Stimulated activated CD4-positive, alpha-beta T cell treated with anti-CD3 and anti-CD28 coated beads, Interleukin-2, amount 100 ng/mL, for 24 hours (primary cell): ENCODE measurements at places on chromosomes 16 and 17.

DNA sequence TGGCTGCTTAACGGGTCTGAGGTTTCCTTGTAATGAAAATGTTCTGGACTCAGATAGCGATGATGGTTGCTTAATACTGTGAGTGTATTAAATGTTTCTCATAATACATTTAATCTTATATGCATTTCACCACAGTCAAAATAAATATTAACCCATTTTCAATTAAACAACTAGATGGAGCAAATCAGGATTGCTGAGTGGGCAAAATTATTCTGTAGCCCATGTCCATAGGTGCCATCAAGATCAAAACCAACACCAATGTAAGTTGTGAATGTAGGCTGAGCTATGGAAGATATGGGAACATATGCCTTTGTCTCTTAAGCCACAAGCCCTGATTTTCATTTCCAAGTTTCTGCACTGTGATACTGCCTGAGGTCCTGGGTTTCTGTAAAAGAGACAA, 572.6 kb upstream of the EEF2KMT start:
- DNase-seq = no peak

- peak; percentile 86 for DNase-seq
Measured at GRCh38 chr16:11667824-11668622, at the start of gene SNN. Gene SNN, plus strand, starts transcription at chr16:11668455. Its CDS starts 7,605 bp downstream, at chr16:11676060.

DNA sequence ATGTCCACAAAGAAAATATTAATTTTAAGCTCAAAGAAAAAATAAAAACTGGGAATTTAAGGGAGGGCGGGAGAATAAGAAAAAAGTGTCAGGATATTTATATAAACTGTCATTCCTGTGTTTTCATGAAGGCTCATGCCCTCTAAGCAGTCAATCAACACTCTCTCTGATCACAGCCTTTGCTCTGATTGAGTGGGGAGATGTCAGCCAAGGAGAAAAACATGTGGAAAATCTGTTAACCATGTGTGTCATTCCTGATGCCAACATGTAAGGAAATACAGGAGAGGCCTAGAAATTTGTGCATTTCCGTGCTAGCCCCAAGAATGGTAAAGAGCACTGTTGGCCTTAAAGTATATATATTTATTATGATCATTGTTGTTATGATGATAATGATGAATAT, 137.9 kb upstream of the IRX5 start:
- DNase-seq = no peak

GRCh38 chr17:13646969-13647542, 45.3 kb upstream of the HS3ST3A1 start:
- no peak for DNase-seq

DNA sequence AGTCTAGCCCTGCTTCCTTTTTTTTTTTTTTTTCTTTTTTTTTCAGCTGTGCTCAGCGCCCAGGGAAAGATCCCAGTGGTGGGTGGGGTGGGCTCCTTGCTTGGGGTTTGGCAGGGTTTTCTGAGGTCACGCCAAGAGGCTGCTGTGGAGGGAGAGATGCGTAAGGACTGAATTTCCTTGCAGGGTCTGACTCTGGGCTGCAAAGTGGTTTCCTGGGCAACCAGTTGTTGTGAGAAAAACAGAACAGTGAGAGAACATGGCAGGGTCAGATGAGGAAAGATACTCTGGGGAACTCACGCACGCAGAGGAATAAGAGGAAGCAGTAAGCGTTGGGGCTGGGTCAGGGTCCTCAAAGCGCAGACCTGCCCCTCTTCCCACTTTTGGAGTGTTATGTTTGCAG, 119.5 kb downstream of the IRF8 start:
- DNase-seq = no peak
